Activated T-helper 17 cell treated with anti-CD3 and anti-CD28 coated beads, Interleukin-2, amount 50 U/mL, for 72 hours (primary cell): ENCODE measurements at places on chromosomes 7 and 10. TPM values are rescaled to one million over a fixed set of nuclear protein-coding genes. Genes with fewer than 3 reads are reported as not detected.

- H3K27ac ChIP-seq = no peak overlapping the region
- H3K4me3 ChIP-seq = no peak overlapping the region
- ATAC-seq = no peak
Observed at GRCh38 chr10:121216721-121217181, 365.6 kb downstream of the WDR11 start.

The FXYD4 gene
- total RNA-seq = not detected

The GARIN1A gene
- 1.8 TPM for total RNA-seq

DNA sequence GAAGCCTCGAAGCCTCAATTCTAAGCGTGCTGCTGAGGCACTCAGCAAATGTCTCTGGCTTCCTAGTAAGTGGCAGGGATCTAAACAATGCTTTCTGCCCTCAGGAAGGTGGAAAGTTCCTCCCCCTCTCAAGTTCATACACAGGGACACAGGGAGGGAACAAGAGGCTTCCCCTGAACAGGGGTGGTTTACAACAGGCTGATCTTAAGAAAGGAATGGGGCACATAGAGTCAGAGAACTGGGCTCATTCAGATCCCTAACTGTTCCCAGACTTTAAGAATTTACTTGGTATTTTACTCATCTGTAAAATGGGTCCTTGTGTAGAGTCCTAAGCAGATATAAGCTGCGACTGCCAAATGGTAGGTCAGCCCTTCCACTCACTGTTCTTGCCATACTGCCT is 2.5 kb downstream of the TNS3 start:
- H3K4me1 ChIP-seq = no peaks in the 10 kb centered on the region
- no peak for ATAC-seq
- no peak overlapping the region for H3K4me3 ChIP-seq
- H3K27me3 ChIP-seq = peaks cover 30% of the 10 kb centered on the region

GRCh38 chr7:99422625-99423024 is 13.9 kb downstream of the BUD31 start:
- ATAC-seq = no peak
- no peaks in the 10 kb centered on the region for H3K27me3 ChIP-seq
- H3K36me3 ChIP-seq = peaks cover 63% of the 10 kb centered on the region
- no peak overlapping the region for H3K27ac ChIP-seq
- H3K4me1 ChIP-seq = no peaks in the 10 kb centered on the region

GRCh38 chr10:14102056-14102455 is 228.7 kb downstream of the FRMD4A start:
- no peaks in the 10 kb centered on the region for H3K4me1 ChIP-seq
- H3K27ac ChIP-seq = no peak overlapping the region
- no peaks in the 10 kb centered on the region for H3K36me3 ChIP-seq
- H3K27me3 ChIP-seq = peaks cover 7% of the 10 kb centered on the region
- ATAC-seq = no peak

DNA sequence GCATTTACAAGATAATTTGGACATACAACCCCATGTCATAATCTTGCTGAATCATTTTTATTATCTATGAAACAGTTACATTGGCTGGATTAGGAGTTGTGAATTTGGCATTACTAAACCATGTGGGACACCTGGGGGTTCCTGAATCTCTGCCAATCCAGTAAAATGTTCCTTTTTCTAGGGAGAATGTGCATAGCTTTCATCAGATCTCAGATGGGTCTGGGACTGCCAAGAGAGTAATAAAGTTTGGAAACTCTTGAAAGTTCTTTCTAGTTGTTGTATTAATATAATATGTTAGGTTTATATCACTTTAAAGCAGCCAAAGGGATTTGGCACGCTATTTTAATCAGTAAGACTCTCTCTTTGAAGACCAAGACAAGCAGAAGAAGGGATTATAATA is 62.7 kb downstream of the SEMA3E start:
- H3K4me3 ChIP-seq = no peak overlapping the region
- ATAC-seq = no peak
- H3K36me3 ChIP-seq = no peaks in the 10 kb centered on the region
- H3K27me3 ChIP-seq = no peaks in the 10 kb centered on the region
- H3K4me1 ChIP-seq = no peaks in the 10 kb centered on the region

The TMEM229A gene
- not detected for total RNA-seq

DNA sequence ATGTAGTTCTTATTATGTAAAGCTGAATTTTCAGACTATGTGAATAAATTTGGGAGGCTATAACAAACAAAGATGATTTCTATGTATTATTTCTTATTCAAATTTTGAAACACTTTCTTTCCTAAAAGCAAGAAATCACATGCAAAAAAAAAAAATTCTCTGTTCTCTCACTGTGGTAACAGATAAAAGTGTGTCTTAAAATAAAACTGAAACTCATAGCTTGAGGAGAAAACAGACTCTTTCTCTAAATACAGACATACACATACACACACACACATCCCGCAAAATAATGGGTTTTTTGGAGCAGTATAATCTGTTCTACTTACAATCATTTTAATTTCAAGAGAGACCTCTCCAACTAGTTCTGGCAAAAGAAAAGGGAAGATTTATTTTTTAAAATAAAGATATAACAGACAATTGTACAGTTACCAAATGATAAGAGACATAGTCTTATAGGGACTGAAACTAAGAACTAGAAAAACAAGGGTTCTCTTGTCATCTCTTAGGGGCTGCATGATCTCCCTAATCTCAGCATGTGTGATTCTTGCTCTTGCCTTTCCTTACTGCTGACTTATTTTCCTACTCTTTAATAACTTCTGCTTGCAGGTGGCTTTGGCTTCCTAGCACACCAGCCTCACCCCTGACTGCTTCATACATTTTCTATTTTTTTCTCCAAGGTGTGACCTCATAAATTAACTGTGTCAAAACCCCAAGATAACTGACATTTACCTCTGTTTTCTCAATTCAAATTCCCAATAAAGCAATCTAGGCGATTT is 483.5 kb upstream of the POT1 start:
- no peaks in the 10 kb centered on the region for H3K36me3 ChIP-seq
- H3K27me3 ChIP-seq = no peaks in the 10 kb centered on the region
- no peak overlapping the region for H3K4me3 ChIP-seq
- H3K4me1 ChIP-seq = no peaks in the 10 kb centered on the region
- no peak for ATAC-seq

The TMEM225B gene
- total RNA-seq = 4.4 TPM

The EBLN1 gene
- total RNA-seq = not detected

The LRIT1 gene
- total RNA-seq = not detected

DNA sequence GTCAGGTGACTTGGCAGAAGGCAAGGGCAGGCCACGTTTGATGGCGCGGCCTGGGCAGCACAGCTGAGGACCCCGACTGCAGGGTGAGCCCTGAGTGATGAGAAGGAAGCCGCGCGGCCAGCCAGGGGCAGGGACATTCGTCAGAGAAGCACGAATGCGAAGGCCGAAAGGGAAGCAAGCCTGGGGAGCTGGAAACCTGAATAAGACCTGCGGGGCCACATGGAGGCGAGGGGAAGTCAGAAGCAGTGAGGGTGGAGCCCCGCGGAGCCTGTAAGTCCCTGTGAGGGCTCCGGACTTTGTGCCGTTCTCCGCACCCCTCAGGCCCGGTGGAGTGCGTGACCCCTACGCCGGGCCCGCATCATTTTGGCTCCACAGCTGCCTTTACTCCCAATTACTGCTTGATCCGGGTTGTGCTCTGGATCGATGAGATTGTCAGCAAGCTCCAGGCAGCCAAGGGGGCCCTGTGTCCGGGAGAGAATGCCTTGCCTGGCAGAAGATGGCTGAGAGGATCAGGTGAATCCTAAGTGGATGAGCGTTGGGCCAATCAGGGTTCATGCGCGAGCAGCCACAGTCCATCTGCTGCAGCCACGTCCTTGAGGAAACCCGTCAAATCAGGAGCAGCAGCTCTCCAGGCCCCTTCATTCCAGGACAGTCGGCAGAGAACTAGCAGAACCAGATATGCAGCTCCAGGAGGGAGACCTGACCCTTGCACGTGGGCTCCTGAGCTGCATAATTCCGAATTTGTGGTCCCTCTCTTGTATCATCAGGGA is 293.3 kb upstream of the SHH start:
- no peak for ATAC-seq
- no peaks in the 10 kb centered on the region for H3K27me3 ChIP-seq
- no peak overlapping the region for H3K27ac ChIP-seq
- H3K4me1 ChIP-seq = no peaks in the 10 kb centered on the region

The ZNF365 gene
- 0.15 TPM for total RNA-seq

- H3K4me1 ChIP-seq = peaks cover 7% of the 10 kb centered on the region
- H3K27me3 ChIP-seq = peaks cover 3% of the 10 kb centered on the region
- H3K4me3 ChIP-seq = peak overlapping the region; percentile 16
- H3K27ac ChIP-seq = peak overlapping the region; percentile 30
- H3K36me3 ChIP-seq = no peaks in the 10 kb centered on the region
Observed at GRCh38 chr10:124074501-124075109, 18.8 kb downstream of the CHST15 start.

- peaks cover 8% of the 10 kb centered on the region for H3K36me3 ChIP-seq
- H3K4me1 ChIP-seq = peaks cover 18% of the 10 kb centered on the region
- peak overlapping the region; percentile 36 for H3K27ac ChIP-seq
- no peaks in the 10 kb centered on the region for H3K27me3 ChIP-seq
Observed at GRCh38 chr7:139566075-139566474, 42.6 kb downstream of the CLEC2L start.

GRCh38 chr7:117572856-117573620 is 93.2 kb downstream of the CFTR start:
- no peak for ATAC-seq
- no peak overlapping the region for H3K27ac ChIP-seq
- H3K36me3 ChIP-seq = no peaks in the 10 kb centered on the region
- no peaks in the 10 kb centered on the region for H3K4me1 ChIP-seq
- no peak overlapping the region for H3K4me3 ChIP-seq

The OPN4 gene
- not detected for total RNA-seq

DNA sequence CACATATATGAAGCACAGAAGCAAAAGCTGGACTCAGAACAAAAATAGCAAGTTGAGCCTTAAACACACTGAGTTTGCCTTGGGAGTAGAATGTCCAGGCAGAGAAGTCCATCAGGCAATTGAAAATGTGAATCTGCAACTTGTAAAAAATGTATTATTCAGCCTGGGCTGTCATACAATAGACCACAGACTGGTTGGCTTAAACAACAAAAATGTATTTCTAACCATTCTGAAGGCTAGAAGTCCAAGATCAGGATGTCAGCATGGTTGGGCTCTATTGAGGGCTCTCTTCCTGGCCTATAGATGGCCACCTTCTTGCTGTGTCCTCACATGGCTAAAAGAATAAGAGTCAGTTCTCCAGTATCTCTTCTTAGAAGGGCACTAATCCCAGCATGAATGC is 76.5 kb upstream of the CAPZA2 start:
- no peaks in the 10 kb centered on the region for H3K4me1 ChIP-seq
- ATAC-seq = no peak
- H3K27me3 ChIP-seq = no peaks in the 10 kb centered on the region
- no peak overlapping the region for H3K4me3 ChIP-seq
- H3K27ac ChIP-seq = no peak overlapping the region

DNA sequence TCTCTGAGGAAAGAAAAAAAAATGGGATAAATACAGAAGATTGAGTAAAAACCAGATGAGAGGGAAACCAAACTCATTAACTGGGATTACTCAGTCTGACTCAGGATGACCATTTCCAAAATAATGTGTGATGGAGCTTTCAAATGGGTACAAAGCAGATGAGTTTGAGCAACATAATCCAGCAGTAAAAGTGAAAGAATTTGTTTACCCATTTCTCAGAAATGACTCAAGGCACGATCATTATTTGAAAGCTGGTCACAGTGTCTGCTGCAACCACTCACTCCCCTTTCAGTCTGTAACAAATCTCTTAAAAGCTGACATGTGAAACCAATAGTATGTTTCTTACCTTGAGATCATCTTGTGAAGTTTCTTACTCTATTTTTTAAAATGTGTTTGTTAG is 104.7 kb upstream of the KLF14 start:
- ATAC-seq = peak; percentile 98
- H3K36me3 ChIP-seq = peaks cover 6% of the 10 kb centered on the region
- H3K27ac ChIP-seq = peak overlapping the region; percentile 91
- H3K4me1 ChIP-seq = peaks cover 6% of the 10 kb centered on the region
- peaks cover 31% of the 10 kb centered on the region for H3K27me3 ChIP-seq
- H3K4me3 ChIP-seq = peak overlapping the region; percentile 54

- H3K36me3 ChIP-seq = no peaks in the 10 kb centered on the region
- H3K4me3 ChIP-seq = no peak overlapping the region
- H3K4me1 ChIP-seq = no peaks in the 10 kb centered on the region
- H3K27ac ChIP-seq = no peak overlapping the region
Observed at GRCh38 chr7:137527634-137528033, 184.1 kb upstream of the PTN start.

DNA sequence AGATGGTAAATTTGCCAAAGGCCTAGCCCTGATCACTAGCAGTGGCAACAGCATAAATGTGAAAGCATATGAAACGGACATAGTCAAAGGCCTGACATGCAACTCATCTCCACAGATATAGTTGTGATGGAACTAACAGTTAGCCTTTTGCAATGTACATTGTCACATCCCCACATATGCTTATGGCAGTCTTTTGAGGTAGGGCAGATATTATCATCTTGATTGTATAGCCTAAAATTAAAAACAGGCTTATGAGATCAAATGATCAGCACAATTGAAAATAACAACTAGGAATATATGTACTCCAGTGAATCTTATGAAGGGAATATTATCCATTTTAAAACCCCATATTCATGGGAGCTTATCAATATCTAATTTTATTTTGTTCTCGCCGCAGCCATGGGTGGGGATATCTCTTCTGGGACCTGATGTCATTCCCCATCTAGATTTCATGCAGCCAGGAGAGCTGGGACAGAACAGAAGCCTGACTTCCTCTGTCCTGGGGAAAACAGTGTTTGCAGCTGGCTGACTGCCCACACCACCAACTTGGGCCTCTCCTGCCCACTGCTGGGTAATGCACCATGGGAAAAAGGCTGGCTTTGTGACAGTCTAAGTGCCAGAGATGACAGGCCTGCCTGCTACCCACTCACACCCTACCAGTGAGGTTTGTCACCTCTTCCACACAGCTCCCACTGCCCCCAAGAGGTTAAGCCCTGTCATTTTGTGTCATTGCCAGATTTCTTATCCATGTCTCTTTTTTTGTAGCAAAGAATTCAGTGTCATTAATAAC is 180.2 kb upstream of the FZD1 start:
- no peaks in the 10 kb centered on the region for H3K36me3 ChIP-seq
- no peaks in the 10 kb centered on the region for H3K4me1 ChIP-seq
- peaks cover 4% of the 10 kb centered on the region for H3K27me3 ChIP-seq
- ATAC-seq = no peak
- no peak overlapping the region for H3K27ac ChIP-seq
- no peak overlapping the region for H3K4me3 ChIP-seq

The HOXA6 gene
- not detected for total RNA-seq

The PHTF2 gene
- 66.1 TPM for total RNA-seq

DNA sequence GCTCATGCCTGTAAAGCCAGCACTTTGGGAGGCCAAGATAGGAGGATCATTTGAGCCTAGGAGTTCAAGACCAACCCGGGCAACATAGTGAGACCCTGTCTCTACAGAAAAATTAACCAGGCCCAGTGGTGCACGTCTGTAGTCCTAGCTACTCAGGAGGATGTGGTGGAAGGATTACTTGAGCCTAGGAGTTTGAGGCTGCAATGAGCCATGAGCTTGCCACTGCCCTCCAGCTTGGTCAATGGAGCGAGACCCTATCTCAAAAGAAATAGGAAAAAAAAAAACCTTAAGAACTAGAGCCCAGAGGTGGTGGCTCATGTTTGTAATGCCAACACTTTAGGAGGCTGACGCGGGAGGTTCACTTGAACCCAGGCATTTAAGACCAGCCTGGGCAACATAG is 2.2 kb downstream of the STRA8 start:
- peaks cover 4% of the 10 kb centered on the region for H3K4me1 ChIP-seq
- ATAC-seq = no peak
- H3K27me3 ChIP-seq = no peaks in the 10 kb centered on the region
- H3K27ac ChIP-seq = no peak overlapping the region
- no peak overlapping the region for H3K4me3 ChIP-seq

The TCAF2 gene
- 106 TPM for total RNA-seq
